ENCODE measurements at places on chromosomes 16 and 17. TPM values are rescaled to one million over a fixed set of nuclear protein-coding genes. Genes with fewer than 3 reads are reported as not detected.

Gene STRADA
- 47.6 TPM for total RNA-seq

Gene EPOP
- total RNA-seq = 0.82 TPM

Gene PRCD
- 5.7 TPM for total RNA-seq

Gene USP6
- 0.18 TPM for total RNA-seq

Gene ZNF423
- total RNA-seq = 47.5 TPM

DNA sequence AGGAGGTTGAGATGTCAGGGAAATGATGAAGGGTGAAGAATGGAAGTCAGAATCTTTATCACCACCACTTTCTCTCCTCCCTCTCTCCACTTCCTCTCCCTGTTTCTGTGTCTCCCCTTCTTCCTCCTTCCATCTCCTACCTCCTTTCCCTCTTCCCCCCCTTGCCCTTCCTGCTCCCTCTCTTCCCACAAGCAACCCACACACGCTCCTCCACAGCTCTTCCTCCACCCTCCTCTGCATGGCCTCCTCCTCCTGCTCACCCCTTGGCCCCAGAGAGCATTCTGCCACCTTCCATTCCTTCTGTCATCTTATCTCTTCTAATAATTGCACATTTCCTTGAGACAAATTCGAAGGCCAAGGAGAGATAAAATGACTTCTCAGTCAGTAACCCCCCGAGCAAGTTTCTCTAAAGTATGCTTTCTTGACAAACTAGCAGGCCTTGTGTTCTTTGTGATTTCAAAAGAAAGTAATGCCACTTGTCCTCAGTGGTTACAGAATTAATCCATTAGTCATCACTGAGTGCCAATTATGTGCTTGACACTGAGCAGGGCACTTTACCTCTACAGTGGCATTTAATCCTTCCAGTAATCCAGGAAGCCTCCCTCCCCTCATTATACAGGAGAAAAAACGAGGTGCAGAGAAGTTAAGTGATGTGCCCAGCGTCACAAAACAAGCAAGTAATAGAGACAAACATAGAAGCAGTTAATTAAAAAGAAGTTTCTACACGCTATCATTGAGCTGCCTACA lies 72.3 kb upstream of the CCL1 start:
- DNase-seq = no peak

DNA sequence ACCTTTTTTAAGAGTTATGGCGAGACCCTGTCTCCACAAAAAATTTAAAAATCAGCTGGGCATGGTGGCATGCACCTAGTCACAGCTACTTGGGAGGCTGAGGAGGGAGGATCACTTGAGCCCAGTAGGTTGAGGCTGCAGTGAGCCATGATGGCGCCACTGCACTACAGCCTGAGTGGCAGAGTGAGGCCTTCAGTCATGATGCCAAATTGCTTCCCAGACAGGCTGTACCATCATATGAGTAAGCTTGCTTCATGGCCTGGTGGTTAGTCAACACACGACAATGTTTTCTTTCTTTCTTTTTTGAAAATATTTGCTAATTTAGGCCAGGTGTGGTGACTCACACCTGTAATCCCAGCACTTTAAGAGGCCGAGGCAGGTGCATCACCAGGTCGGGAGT lies 12.5 kb downstream of the NTAN1 start:
- no peak for DNase-seq

- DNase-seq = no peak
These were observed 112.7 kb downstream of the TOX3 start for GRCh38 chr16:52434224-52434623.

- DNase-seq = peak; percentile 74
These were observed 19.5 kb downstream of the MAP1LC3B start for GRCh38 chr16:87411375-87412271.

- DNase-seq = no peak
These were observed 8.8 kb downstream of the GPR139 start for GRCh38 chr16:20064931-20065330.

DNA sequence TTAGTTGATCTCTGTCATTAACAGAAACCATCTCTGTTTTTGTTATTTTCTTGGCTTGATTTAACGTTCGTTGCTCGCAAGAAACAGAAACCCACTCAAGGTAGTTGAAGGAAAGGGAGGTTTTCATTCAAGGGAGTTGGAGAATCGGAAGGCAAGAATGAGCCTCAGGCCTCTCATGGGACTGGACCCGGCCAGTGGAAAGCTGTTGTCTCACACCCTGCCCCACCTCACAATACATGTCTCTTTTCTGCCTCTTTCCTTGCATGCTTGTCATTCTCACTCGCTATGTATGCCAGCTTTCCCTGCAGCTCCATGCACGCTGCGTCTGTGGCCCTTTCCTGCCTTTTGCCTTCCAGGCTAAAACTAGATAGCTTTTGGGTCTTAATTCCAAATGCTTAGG lies 18.3 kb downstream of the DCAF7 start:
- DNase-seq = no peak

- no peak for DNase-seq
These were observed 860.4 kb upstream of the SOX9 start for GRCh38 chr17:71260366-71260940.

DNA sequence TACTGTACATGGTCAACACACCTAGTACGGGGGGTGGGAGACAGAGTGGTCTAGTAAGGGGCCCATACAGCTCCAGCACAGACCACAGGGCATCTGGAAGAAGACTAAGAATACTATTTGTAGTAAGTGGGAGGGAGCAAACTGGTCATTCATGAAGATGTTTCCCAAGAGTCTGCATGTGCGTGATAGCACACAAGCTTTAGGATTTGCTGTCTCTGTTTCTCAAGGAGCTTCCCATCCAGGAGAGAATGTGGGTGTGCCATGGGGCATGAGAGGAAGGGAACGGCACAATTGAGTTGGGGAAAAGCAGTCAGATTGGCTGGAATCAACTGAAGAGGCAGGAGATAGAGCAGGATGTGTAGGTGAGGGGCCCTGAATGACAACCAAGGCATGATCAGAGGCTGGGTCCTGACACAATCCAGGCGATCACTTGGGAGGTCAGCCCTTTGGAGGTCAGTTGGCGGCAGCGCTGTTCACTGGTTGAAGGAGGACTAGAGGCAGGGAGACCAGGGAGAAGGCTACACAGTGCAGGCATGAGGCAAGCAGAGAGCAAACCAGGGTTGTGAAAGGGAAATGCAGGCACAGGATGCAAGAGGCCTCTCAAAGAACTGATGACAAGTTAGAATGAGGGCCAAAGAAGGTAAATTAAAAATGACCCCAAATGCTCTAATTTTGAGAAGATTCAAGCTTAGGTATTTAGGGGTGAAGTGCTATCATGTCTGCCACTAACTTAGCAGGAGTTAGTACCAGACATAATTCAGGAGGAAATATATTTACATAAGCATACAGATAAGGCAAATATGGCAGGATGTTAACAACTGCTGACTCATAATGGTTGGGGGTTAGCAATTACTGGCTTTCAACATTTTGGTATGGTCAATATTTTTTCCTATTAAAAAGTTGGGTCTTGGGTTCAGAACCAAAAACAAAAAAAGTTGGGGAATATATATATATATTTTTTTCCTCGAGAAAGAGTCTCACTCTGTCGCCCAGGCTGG lies 10.3 kb downstream of the UBE2O start:
- DNase-seq = no peak

- no peak for DNase-seq
These were observed 41.3 kb downstream of the GAS7 start for GRCh38 chr17:10156948-10157607.

- DNase-seq = peak; percentile 21
These were observed 13.7 kb downstream of the SHCBP1 start for GRCh38 chr16:46607529-46607928.

DNA sequence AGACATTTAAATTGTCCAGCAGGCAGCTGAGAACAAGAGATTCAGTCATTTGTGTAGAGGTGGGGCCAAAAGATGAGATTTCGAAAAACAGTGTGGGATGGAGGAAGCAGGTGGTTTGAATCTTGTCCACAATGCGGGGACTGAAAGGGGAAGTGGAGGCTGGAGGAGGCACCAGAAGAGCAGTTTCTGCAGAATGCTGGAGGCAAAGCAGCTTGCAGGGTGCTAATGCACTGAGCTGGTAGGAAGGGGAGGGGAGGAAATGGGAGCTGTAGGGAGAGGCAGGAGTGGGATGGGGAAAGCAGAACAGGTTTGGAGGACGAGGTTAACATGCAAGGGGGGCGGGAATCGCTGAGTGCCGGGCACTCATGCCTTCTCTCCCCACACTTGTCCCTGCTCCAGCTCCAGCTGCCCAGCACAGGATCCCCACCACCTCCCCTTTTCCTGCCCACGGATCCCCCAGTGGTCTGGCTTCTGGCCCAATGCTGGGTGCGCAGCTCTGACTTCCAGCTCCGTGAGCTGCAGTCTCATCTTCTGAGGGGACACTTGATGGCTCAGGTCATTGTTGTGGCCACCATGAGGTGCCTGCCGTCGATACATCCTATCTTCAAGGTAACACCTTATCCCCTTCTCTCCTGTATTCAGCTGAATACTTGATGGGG lies 9.4 kb downstream of the C17orf100 start:
- no peak for DNase-seq

- peak; percentile 69 for DNase-seq
These were observed 35.9 kb downstream of the CMTM4 start for GRCh38 chr16:66660422-66661209.

GRCh38 chr16:30953511-30954124 lies 3.9 kb upstream of the SETD1A start:
- DNase-seq = peak; percentile 72

DNA sequence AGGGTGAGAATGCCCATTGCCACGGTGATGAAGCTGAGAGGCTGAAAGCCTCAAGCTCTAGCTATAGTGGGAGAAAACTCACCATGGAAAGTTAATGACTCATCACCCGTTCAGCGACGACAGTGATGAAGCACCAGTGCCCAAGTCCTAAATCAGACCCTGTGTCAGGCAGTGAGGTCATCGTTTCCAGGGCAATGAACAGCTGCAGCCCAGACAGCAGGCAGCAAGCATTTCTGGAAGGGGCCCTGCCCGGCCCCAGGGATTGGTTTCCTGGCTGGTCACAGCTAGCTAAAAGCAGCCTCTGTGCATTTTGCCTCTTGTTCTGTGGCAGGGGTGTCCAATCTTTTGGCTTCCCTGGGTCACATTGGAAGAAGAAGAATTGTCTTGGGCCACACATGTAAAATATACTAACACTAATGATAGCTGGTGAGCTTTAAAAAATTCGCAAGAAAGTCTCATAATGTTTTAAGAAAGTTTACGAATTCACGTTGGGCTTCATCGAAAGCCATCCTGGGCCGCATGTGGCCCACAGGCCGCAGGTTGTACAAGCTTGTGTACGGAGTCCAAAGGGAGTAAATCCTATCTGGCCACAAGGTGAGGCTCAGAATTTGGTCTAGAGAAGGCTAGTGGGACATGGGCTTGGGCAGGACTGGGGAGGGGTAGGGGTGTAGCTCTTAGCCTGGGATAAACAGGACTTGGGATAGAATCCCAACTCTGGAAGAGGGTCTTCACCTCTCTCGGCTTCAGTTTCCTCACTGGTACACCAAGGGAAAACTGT lies 40.6 kb downstream of the MIS12 start:
- DNase-seq = no peak

- DNase-seq = no peak
These were observed 47.0 kb downstream of the MFSD11 start for GRCh38 chr17:76784926-76785325.

All from cerebellum (tissue), 4 donors.